Right lung (tissue), 10 donors: ENCODE measurements at places on chromosomes 12 and 14.

- DNase-seq = no peak
These were observed 113.3 kb upstream of the PRB2 start for GRCh38 chr12:11508699-11509098.

DNA sequence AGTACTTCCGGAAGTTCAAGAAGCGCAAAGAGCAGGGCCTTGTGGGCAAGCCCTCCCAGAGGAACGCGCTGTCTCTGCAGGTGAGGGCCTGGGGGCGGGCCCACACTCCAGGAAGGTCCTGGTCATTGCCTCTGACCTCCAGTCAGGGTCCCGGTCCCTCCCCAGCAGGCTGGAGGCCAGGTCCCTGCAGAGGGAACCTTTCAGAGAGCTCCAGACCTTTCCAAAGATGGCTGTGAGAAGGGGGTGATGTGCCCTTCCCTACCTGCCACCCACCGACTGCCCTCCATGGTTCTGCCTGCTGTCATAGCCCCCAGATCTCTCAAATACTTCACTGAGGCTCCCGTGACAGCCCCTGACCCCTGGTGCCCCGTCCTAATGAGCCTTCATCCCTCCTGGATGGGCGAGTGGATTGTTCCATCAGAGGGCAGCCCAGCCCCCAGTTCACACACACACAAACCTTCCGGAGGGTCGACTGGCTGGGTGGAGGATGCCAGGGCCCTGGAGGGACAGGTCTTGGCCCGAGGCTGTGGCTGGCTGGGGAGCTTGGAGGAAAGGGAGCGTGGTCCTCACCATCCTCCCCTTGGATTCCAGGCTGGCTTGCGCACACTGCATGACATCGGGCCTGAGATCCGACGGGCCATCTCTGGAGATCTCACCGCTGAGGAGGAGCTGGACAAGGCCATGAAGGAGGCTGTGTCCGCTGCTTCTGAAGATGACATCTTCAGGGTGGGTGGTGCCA lies 117.5 kb upstream of the FKBP4 start:
- DNase-seq = no peak

- DNase-seq = no peak
These were observed 87.7 kb downstream of the C12orf75 start for GRCh38 chr12:105418229-105418628.

DNA sequence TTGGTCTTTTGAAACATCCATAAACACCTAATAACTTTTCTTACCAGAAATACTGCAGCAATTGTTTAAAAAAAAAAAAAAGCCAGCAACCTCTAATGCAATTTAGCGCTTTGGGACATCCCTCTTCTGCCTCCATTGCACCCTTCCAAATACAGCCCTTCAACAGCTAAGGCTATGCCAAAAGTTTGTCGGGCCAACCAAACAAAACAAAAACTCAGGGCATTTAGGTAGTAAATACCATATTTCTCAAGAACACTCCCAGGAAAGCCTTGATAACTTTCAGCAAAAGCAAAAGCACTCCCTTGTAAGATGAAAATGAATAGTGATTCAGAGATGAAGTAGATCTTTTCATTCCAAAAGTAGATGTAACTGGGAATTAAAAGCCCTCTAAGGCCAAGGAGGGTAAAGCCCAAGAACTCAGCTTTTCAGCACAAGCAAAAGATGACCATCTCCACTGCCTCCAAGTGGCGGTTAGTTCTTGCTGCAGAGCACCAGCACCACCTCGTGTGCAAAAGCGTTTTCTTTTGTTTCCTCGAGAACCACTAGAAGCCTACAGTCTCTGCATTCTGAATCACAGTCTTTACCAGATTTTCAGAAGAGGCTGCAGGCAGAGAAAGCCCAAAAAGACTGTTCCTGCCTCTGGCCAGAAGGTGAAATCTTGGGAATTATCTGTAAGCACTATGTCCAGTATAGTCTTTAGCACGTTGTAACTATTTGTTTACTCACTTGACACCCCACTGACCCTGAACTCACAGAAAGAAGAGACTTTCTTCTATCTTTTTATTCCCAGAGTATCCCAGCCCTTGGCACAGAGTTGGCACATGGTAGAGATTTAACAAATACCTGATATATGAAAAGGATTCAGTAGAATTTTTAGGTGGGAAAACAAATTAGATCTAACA lies 53.1 kb downstream of the SIX6 start:
- peak; percentile 40 for DNase-seq

DNA sequence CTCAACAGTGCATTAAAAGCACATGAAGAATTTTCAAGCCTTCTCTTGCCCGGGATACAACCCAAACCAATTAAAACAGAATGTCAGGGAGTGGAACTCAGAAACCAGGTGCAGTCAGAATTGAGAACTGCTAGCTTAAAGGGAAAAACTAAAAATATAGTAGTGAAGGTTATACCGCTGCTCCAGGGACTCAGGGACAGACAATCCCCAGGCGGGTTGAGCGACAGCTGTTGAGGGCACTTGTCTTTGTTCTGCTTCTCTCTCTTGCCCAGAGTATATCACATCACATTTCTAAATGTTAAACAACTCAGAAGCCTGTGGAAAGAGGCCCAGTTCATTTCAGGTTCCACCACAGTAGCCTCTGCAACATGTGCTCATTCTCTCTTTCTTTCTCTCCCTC lies 93.1 kb downstream of the SLC5A8 start:
- DNase-seq = no peak

DNA sequence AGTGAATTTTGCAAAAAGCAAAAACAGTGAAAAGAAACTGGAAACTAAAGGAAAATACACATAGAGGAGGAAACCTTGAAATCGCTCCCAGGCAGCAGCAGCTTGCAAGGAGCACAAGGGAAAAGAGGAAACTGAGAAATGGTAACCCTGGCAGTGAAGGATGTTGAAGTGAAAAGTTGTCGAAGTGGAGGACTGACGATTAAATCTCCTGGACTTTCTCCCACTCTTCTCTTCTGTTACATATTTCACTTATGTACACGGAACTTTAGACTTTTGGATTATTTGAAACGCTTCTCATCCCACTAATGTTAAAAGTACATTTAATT lies 388.8 kb upstream of the USP15 start:
- no peak for DNase-seq

DNA sequence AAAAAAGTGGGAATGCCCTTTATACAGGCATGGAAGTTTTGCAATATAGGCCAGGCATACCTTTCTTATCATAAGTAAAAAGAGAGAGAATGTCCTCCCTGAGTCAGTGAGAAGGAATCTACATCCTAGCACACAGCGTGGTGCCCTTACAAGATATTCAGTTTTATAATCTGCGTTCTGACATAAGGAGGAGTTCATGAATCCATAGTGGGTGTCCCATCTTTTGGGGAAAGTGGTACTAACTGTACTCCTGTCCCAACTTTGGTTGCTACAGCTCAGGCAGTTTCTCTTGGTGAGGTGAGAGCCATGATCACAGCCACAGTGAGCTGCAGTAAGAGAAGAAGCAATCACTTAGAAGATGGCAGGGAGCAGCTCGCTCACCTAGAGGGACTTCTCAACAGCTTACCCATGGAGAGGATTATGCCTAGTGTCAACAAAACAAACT lies 332.9 kb downstream of the BCAT1 start:
- no peak for DNase-seq

DNA sequence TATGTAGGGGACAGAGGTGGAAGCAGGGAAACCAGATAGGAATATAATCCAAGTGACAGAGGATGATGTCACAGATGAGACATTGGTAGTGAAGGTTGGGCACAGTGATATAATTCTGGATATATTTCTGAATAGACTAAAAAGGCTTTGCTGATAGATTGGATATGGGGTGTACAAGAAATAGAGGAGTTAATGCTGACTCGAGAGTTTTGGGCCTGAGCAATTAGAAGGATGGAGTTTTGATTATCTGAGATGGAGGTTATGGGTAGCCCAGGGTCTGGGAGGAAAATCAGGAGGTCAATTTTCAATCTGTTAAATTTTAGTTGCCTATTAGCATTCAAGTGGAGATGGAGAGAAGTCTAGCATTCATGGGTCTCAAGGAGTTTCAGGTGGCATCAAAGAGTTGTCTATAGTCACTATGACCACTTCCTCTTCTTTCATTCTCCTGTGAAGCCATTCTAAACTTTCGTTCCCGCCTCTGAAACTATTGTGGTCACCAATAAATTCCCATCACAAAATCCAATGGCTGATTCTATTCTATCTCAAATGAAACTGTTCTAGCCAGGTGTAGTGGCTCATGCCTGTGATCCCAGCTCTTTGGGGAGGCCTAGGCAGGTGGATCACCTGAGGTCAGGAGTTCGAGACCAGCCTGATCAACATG lies 10.6 kb upstream of the ANO6 start:
- DNase-seq = no peak

DNA sequence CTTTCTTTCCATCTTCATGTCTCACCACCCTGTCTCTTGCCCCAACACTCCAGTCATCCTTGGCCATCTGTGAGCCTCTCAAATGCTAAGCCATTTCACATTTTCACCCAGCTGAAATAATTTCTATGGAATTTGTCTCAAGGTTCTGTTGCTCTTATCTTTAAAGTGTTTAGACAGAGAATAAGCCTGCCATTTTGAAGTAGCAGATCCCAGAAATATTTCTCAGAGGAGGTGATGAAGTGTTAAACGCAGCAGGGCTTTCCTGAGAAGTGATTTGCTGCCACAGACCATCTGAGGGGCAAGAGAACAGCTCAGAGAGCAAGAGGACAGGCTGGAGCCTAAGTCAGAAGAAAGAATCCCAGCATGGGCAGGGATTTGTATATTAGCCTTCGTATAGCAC lies 71.6 kb upstream of the CLMN start:
- DNase-seq = no peak

DNA sequence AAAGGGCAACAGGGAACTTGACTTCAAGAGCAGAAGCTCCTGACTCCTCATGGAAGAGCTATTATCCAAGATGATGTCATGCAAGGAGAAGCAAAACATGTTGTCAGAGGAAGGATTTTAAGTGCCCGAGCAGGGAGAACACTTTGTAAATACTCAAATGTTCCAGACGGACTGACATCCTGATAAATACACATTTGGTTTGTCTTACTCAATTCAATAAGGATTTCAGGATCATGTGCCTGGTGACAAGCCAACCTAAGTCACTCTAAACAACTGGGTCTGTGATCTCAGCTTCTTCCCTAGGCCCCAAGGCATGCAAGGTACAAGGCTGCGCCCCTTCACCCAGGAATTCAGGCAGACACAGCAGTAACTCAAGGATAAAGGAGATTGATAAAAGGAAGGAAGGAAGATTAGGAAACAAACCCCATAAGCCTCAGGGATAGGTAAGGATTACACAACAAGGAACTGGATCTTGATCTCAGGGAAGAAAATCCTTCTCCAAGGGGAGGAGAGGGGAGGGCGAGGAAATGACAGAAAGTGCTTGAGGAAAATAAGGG lies 26.8 kb upstream of the CEBPE start:
- DNase-seq = no peak

DNA sequence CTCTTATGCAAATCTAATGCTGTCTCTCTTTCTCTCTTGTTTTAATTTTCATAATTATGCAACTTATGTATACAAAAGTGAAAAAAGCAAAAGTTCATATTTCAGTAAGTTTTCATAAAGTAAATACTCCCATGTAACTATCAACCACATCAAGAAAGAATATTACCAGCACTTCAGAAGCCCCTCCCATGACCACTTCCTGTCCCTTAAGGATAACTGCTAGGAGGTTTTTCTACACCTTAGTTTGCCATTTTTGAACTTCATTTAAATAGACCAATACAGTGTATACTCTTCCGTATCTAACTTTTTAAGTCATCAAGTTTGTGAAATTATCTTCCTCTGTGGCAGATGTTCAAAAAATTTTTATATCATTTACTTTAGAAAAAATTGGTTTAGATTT lies 547 bp upstream of the OR4K15 start:
- DNase-seq = no peak

GRCh38 chr14:87063181-87063580 lies 929.8 kb downstream of the GALC start:
- DNase-seq = no peak

- no peak for DNase-seq
These were observed 42.1 kb downstream of the CCDC175 start for GRCh38 chr14:59534361-59534987.

GRCh38 chr14:75626396-75626795 lies 34.3 kb downstream of the ERG28 start:
- DNase-seq = no peak

DNA sequence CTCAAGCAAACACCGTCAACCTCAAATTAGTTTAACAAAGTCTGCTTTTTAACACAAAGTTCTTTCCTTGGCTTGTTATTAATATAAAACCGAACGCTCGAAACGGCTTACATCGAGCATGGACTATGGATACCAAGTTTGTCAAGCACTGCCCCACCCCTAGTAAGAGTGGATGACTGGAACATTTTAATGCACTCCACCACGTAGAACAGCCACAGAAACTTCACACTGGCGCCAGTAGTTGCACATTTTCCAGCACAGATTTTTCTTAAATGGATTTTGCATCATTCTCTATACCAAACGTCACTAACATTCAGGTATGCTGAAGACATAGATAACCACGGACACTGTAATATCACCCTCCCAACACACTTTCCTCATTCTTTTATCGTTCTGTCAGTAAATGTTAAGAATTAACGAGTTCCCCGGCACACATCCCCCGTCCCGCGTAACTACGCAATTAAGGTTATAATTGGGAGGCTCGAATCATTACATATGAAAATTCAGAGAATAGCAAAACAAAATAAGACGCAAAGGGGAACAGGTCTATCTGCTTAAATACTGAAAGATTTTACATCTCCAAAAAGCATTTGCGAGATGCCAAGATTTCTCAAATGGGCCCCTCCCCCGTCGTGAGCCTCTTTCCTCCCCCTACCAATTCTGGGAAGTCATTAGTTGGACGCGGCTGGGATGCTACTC lies 990 bp downstream of the FERMT2 start:
- DNase-seq = peak; percentile 44
